ENCODE measurements at places on chromosomes 13 and 19.

DNA sequence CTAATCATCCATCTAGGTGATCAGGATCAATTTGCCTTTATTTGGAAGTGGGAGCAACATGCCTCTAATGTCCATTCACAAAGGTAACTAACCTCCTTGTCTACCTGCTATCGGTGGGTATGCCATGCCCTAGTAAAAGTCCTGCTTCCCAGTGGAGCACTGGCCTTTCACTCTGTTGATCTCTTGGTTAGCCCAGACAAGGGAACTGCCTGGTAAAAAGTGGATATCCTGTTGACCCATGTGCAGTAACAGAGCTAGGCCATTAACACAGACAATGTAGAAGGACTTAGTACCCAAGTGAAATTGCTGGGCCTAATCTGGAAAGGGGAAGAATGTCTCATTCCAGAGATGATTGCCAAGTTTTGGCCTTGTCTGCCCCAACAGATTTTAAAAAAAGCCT is 171.5 kb upstream of the CSNK1A1L start:
- H3K27me3 ChIP-seq, result no peaks in the 10 kb centered on the region
- H3K4me3 ChIP-seq, result no peak overlapping the region
- no peak overlapping the region for H3K27ac ChIP-seq
- H3K4me1 ChIP-seq, result no peaks in the 10 kb centered on the region
- DNase-seq, result no peak

DNA sequence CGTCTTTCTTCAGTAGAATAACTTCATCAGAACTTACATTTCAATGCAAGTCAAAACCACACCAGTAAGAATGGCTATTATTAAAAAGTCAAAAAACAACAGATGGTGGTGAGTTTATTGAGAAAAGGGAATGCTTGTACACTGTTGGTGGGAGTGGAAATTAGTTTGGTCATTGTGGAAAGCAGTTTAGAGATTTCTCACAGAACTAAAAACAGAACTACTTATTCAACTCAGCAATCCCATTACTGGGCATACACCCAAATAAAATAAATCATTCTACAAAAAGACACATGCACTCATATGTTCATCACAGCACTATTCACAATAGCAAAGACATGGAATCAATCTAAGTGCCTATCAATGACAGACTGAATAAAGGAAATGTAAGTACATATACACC is 231.2 kb downstream of the NHLRC3 start:
- H3K4me3 ChIP-seq, result no peak overlapping the region
- no peaks in the 10 kb centered on the region for H3K27me3 ChIP-seq
- no peaks in the 10 kb centered on the region for H3K4me1 ChIP-seq
- H3K27ac ChIP-seq, result no peak overlapping the region
- no peaks in the 10 kb centered on the region for H3K36me3 ChIP-seq
- DNase-seq, result no peak

- H3K4me1 ChIP-seq, result no peaks in the 10 kb centered on the region
- H3K27ac ChIP-seq, result no peak overlapping the region
- no peak for DNase-seq
- H3K27me3 ChIP-seq, result no peaks in the 10 kb centered on the region
- H3K4me3 ChIP-seq, result no peak overlapping the region
- H3K36me3 ChIP-seq, result no peaks in the 10 kb centered on the region
Measured at GRCh38 chr13:92436924-92437323, 789.7 kb upstream of the GPC6 start.

DNA sequence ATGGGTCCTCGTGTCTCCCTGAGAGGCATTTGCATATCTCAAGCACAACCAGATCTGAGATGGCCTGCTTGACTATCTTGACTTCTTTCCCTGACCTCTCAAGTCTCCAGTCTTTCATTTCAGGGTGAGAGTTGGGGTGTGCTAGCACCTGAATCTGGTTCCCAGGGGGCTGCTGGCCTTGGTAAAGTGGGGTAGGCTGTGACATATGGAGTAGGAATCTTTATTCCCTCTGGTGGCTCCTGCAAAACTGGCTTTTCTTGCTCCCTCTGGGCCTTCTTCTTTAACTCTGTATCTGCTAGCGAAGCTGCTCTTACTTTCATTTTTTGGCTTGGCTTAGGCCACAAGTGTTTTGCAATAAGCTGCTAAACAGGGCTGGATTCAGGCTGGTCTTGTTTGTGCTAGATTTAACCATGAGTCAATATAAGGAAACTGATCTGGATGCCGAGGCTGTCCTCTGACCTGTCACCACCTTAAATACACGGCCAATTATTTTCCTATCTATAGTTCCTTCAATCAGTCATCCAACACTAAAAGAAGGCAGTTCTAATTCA is 42.3 kb downstream of the ZNF493 start:
- no peak overlapping the region for H3K27ac ChIP-seq
- H3K36me3 ChIP-seq, result peaks cover 3% of the 10 kb centered on the region
- H3K27me3 ChIP-seq, result no peaks in the 10 kb centered on the region
- H3K4me3 ChIP-seq, result no peak overlapping the region

GRCh38 chr19:49432141-49433073 is 7.2 kb downstream of the GFY start:
- peak overlapping the region; percentile 34 for H3K4me3 ChIP-seq
- H3K4me1 ChIP-seq, result peaks cover 47% of the 10 kb centered on the region
- H3K27ac ChIP-seq, result no peak overlapping the region
- peaks cover 95% of the 10 kb centered on the region for H3K27me3 ChIP-seq

DNA sequence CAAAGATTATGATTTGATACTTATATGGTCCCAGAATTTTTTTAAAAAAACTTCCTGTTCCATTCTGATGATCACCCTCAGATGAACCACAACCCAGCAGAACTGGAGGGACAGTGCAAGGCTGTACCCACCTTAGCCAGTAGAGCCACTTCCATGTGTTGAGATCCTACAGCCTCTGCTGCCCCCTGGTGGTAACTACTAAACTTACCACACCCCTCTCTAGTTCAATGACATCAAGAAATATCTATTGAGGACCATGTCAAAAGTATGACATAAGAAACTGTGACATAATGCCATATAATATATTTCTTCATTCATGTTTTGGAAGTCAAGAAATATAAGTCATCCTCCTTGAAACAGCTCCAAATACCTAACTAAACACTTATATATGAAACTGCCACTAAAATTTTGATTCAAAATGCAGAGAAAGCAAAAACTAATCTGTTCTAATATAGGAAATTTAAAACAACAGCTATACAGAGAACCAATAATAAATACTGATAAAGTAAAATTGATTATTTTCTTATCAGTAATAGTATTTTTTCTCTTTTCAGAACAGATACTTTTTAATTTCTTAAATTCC is 412.6 kb downstream of the KCTD12 start:
- peak; percentile 44 for DNase-seq
- H3K4me3 ChIP-seq, result no peak overlapping the region
- H3K27ac ChIP-seq, result no peak overlapping the region
- H3K4me1 ChIP-seq, result no peaks in the 10 kb centered on the region
- H3K36me3 ChIP-seq, result peaks cover 2% of the 10 kb centered on the region
- H3K27me3 ChIP-seq, result peaks cover 20% of the 10 kb centered on the region

DNA sequence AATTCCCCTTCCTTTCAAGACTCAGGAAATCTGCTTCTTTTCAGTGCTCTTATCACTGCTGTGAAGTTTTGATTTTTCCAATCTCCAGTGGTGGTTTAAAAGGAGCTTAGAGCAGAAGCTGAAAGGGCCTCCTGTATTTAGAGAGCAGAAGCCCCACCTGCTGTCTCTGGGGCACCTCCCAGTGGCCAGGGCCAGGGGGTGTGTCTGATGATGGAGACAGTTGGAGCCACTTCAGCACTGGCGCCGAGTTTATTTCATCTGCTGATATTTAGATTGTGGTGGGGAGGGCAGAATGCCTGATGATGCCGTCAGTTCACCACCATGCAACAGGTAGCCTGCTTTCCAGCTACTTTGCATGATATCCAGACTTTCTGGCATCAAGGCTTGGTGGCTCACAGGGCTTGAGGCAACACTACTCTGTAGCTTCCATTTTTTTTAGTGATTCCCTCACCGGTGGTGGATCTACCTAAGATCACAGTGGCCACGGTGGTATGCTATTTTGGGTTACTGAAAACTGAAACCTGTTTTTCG is 371.9 kb downstream of the KCNRG start:
- peaks cover 15% of the 10 kb centered on the region for H3K4me1 ChIP-seq
- H3K27me3 ChIP-seq, result no peaks in the 10 kb centered on the region
- peak; percentile 11 for DNase-seq
- H3K4me3 ChIP-seq, result no peak overlapping the region
- no peak overlapping the region for H3K27ac ChIP-seq
- peaks cover 2% of the 10 kb centered on the region for H3K36me3 ChIP-seq

DNA sequence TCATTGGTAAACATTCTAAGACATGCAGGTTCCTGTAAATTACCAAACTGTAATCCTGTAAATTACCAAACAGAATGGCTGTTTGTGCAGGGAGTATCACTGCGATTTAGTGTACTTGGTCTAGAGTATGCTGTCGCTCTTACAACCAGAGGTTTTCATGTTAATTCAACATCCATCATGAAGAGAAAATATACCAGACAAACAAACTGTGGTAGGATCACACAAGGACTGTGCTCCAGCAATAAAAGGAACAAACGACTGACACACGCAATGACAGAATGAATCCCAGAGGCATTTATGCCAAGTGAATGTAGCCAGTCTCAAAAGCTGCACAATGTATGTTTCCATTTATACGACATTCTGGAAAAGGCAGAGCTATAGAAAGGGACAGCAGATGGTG is 31.2 kb downstream of the RFX2 start:
- no peak overlapping the region for H3K27ac ChIP-seq
- no peak overlapping the region for H3K4me3 ChIP-seq
- no peaks in the 10 kb centered on the region for H3K36me3 ChIP-seq
- peaks cover 26% of the 10 kb centered on the region for H3K27me3 ChIP-seq
- H3K4me1 ChIP-seq, result no peaks in the 10 kb centered on the region

DNA sequence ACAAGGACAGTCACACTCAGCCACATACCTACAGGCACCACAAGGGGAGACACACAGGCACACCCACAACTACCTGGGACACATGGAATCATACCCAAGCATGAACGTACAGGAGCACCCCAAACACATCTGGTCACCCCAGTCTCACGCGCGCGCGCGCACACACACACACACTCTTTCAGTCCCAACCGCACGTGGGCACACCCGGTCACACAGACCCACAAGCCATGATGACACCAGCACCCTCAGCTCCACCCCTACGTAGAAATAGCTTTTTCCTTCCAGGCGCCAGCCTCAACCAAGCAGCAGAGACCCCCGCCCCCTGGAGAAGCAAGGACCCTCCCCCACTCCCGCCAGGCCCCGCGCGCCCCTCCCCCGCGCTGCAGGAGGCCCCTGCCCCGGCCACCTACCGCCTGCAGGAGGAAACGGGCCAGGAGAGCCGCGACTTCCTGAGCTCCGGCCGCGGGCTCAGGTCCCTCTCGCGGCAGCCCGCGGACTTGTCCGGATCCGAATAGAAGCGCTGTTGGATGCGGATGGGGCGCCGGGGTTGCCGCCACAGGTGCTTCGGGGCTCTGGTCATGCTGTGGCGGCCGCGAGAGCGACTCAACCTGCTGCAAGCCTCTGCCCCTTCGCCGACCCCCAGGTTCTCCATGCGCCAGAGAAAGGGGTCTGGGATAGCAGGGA is 6.4 kb upstream of the PDE4C start:
- H3K4me1 ChIP-seq, result no peaks in the 10 kb centered on the region
- no peak for DNase-seq
- H3K27ac ChIP-seq, result no peak overlapping the region
- peaks cover 86% of the 10 kb centered on the region for H3K27me3 ChIP-seq
- H3K36me3 ChIP-seq, result peaks cover 6% of the 10 kb centered on the region

DNA sequence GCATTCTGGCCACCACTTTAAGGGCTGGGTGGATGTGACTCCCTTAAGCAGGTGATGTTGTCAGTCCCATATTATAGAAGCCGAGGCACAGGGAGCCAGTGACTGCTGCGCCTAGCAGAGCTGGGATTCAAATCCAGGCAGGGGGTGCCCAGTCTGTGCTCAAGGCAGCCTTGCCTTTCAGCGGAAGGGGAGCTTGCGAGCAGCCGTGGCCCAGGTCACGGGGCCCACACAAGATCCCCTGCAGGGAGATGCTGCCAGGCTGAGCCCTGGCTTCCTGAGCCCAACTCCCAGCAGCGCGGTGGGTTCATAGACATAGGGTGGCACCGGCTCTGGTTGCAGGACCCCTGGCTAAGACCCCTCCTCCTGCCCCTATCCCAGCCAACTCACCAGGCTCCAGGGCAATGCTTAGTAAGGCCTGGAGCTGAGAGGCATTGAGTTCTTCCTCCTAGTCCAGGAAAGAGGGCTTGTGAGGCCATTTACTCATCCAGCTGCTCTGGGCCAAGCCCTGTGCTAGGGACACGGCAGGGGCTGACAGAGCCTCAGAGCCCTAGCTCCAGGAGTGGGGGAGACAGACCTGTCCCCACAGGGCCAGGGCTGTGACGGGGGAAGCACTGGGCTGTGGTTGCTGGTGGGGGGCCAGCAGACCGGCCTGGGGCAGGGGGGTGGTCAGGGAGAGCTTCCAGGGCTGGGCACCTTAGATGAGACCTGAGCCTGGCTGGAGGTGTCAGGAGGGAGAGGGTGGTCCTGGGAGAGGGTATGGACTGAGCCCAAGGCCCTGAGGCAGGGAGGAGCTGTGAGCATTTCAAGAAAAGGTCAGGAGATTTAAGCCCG is 9.6 kb downstream of the CAPN12 start:
- peak overlapping the region; percentile 93 for H3K27ac ChIP-seq
- peaks cover 30% of the 10 kb centered on the region for H3K36me3 ChIP-seq
- no peaks in the 10 kb centered on the region for H3K27me3 ChIP-seq
- no peak for DNase-seq

DNA sequence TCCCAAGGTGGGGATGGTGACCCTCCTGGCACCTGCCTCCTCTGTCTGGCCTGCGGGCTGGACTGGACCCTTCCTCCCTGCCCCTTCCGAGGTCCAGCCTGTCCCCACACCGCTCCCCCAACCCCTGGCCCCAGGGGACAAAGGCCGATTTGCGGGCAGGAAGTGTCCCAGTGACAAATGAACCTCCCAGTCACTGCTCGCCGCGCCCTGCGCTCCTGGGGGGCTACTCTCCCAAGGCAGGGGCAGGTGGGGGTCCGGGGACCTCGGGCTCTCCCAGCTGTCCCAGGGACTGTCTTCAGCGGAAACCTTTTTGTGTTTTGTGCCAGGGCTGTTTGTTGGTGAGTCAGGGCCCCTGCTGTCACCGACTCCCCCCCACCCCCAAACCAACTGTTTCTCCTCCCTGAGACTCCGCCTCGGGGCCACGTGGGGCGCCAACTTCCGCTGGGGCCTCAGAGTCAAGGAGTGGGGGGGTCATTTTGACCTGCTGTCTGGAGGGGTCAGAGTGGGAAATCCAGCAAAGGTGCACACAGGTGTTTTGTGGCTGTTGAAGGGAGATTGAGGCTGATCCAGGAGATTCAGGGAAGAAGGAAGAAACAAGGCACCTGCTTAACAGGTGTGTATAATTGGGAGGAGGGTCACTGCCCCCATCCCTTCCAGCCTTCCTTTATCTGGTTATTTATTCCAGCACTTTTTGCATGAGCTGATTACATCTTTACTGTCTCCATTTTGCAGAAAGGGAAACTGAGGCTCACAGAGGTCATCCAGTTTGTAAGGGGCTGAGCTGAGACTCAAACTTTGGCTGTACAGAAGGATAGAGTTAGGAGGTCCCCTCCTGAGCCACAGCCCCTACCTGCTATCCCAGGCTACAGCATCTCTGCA is 831 bp downstream of the PGPEP1 start:
- no peaks in the 10 kb centered on the region for H3K27me3 ChIP-seq
- H3K4me3 ChIP-seq, result peak overlapping the region; percentile 87
- DNase-seq, result peak; percentile 25
- peaks cover 16% of the 10 kb centered on the region for H3K4me1 ChIP-seq

Measured in central memory CD8-positive, alpha-beta T cell (primary cell).